GM12891 (cell line): ENCODE measurements at places on chromosomes 3 and 15.

DNA sequence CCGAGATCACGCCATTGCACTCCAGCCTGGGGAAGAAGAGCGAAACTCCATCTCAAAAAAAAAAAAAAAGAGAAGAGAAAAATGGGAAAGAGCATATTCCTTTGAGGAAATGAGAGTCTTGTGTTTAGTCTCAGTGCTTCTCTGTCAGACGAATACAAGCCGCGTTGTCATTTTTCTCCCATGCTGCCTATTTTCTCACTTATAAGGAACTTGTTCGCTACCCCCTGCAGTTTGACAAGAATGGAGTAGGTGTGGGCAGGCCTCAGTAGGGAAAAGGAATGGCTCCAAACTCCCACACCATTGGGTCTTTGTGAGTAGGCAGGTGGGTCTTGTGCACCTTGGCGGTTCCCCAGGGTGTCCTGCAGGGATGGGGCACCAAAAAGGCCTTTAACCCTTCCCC, 6.5 kb downstream of the GPR160 start:
- no peak for DNase-seq

DNA sequence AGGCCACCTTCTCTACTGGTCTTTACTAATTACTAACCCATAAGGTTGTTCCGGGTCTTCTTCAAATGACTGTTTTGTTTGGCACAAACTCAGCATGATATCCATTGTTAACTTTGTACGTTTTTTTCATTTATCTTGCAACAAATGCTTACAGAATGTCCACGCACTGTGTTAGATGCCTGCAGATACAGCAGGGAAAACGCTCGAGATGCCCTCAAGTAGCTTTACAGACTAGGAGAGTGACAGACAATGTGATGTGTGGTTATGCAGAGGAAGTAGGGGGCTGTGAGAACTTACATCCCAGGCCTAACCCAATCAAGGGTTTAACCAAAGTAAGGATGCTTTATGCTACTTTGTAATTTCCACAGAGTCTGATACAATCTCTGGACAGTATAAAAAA, 949 bp upstream of the RFC4 start:
- no peak for DNase-seq

DNA sequence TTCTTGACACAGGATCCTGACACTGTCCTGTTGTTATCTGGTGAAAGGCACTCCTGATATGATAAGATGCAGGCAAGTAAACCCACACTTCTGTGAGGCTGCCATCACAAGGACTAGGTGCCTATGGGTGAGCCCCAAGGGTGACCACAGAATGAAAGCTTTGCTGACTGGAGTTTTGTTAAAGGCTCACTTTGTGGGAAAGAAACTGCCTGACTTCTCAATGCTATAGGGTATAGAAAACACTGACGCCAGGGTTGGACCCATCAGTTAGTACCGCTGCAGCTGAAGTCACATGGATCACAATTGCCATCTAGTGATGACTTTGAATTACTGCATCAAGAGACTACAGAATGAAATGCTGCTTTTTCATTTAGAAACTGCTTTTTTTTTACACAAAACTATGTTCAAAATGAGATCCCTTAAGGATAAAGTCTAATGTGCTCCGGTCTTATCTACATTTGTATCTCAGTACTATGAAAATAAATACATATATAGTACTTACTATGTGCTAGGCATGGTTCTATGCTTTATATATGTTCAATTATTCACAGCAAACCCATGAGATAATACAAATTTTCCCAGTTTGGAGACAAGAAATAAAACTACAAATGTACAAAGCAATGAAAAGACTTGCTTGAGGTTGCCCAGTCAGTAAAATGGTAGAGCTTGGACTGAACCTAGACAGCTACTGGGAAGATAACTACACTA, 64.2 kb upstream of the CMSS1 start:
- no peak for DNase-seq

DNA sequence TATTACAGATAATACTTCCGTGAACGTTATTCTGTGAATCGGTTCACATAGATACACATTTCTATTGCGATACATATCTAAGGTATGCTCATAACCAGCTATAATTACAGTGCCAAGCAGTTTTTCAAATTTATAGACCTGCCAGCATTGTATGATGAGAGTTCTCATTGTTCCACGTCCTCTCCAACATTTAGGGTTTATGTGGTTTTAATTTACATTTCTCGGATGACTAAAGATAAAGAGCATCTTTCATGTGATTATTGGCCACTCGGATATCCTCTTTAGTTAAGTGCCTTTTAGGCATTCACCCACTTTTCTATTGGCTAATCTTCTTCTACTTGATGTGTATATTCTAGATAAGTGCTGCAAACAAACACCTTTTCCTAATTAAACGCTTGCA, 134.7 kb upstream of the CCDC54 start:
- no peak for DNase-seq

DNA sequence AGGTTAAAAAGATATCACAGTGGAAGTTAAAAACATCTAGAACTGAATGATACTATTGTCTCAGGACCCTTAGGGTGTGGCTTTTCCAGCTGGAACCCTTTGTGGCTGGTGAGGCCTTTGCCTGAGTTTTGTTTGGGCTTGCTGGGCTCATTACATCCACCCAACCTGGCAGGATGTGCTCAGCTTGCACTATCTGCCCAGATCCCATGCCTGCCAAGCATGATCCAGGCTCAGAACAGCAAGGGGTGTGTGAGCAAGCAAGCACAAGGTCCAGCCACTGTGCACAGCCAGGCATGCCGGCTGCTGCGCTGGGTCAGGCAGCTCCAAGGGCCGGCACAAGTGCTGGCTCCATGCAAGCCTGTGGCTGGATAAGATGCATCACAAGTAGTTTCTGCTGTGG, 512.7 kb upstream of the CDIN1 start:
- DNase-seq = no peak

- DNase-seq = no peak
Measured at GRCh38 chr3:46464326-46465195, at the start of gene LTF. Gene LTF, minus strand, starts transcription at chr3:46464905. Its CDS starts 38 bp downstream, at chr3:46464867.

DNA sequence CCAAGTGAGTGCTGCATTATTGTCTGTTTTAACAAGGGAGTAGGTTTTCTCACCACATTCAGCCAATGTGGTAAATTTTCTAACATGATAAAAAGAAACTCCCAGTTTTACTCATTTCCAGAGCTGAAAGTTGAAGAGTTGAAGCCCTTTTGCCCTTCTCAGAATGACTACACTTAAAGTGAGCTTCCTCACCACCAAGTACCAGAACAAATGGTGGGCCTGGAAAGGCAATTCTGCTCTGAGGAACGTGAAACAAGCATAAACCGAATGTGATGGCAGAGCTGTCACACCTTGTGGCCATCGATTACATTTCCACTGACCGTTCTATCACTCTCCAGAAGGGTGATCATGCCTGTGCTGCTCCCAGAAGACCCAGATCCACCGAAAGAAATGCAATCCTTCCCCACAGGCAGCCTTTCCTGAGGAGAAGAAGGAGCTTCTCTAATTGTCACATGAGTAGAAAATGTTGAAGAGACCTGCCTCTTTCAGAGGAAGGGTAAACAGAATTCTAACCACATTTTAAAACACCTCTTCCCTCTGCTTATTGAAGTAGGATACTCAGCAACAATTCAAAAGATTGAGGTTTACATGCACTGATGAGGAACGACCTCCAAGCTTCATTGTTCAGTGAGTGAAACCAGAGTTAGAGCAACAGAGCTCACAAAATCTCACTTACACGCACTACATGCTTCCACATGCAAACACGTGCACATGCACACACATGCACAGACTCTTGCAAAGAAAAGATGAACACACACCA, 21.4 kb upstream of the CCR9 start:
- no peak for DNase-seq

DNA sequence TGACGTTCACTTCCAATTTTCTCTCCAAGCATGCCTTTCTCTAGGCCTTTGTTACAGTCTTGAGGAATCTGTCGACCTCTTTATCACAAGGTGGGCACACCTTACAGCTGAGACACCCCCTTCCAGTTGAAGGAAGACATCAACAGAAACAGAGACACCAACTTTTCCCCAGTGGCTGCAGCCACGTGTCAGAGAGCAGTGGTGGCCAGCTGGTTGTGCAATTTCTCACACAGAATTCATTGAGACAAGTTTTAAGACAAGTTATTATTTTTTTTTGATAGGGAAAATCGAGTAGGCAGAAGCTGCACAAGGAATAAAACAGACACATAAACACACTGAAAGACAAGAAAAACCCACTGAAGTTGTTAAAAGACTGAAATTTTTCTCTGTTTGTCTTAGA, 436.7 kb upstream of the MDFIC2 start:
- DNase-seq = no peak

GRCh38 chr3:13121553-13122001, 48.3 kb upstream of the IQSEC1 start:
- DNase-seq = no peak

GRCh38 chr3:141388395-141388794, 20.1 kb downstream of the ZBTB38 start:
- DNase-seq = no peak

DNA sequence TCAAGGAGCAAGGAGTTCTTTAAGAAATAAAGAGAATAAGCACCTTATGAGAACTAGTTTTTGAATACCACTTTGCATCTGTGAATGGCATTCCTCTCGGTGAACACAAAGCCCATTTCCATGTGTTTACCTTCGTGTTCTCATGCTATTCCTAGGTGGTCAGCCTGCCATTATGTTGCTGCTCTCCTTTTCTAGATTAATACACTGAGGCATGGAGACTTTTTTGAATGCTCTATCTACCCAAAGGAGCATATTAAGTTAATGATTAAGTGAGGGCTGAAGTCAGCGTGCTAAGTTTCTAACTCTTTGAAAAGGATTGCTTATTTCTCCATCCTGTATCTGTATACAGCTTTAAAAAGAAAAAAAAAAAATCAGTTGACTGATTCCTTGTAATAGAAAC, 394.5 kb downstream of the MECOM start:
- DNase-seq = no peak

GRCh38 chr15:87711026-87711425, 545.5 kb downstream of the NTRK3 start:
- DNase-seq = no peak

DNA sequence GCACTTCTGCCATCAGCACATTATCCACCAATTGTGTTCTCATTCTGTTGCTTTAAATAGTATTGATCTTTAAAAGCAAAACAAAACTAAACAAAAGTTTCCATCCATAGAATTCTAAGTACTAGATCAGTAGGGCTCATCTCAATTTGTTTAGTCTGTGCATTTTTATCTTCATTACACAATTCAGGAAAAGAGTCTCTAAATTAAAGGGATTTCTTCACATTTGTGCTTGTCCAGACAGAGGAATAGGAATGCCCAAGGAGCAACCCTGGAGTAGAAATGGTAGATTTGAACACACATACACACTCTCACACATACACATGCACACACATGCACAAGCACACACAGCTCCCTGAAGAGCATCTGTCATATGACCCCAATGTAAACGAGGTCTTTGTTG, 21.4 kb downstream of the LMCD1 start:
- no peak for DNase-seq

- DNase-seq = no peak
Measured at GRCh38 chr3:55897573-55898224, 410.6 kb upstream of the WNT5A start.

DNA sequence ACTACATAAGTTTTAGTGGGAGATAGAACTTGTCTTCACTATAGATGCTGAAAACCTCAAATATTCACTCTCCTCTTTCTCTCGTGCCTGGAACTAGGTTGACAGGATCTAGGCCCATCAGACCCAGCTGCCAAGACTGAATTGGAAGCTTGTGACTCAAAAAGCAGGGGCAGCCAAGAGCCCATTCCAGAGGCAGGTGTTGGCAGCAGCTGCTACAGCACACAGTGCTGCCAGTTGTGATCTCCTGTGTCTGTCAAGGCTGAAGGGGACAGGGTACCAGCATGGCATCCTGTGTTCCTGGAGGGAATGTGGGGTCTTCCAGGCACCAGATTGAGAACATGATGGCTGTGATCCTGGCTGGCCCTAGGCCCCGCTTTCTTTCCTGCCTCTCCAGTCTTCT, 92.5 kb upstream of the MB21D2 start:
- no peak for DNase-seq

- no peak for DNase-seq
Measured at GRCh38 chr3:115550285-115550761, 73.0 kb upstream of the GAP43 start.

DNA sequence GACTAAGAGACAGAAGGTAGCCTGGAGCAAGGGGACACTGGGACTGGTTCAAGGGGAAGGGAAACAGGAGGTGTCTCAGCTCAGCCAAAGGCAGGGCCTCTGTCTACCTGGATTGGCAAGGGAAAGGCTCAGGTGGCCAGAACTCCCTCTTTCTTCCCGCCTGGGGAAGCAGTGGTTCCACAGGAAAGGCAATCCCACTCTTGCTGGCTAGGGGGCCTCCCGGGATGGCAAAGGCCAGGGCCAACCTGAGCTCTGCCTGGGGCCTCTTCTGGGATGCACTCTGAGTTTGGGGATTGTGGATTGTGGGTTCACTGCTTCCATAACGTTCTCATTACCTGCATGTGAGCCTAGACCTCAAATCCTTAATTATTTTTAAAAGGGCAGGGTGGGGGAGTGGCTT, 13.0 kb upstream of the PARP6 start:
- DNase-seq = no peak

DNA sequence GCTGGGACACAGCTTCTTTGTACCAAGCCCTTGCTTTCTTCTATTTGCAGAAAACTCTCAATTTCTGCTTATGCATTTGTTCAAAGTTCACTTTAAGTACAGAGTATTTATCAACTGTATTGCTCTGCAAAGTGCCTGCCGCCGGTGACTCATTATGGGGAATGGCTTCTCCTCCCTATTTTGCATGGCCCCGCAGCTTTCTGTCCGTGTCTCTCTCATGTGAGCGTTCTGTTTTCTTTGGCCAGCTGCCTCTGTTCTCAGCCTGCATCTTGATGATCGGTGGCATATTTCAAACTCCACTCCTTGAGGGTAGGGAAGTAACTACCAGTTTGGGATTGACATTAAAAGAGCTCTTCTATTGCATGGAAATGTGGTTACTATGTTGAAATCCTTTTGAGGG, 28.6 kb upstream of the ST8SIA2 start:
- DNase-seq = no peak

GRCh38 chr3:29137601-29138000, 143.3 kb upstream of the RBMS3 start:
- DNase-seq = no peak

DNA sequence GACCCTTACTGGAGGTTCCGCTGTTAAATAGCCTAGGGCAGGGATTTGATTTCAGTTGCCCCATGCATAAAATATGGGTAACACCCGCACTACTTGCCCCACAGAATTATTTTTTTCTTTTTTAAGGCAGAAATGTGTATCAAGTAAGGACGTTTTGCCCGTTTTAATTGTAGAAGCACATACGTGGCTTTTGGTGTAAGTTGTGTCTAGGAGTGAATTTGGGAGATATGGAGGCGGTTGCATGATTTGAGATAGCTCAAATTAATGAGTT, 636 bp upstream of the LRRC58 start:
- DNase-seq = no peak

DNA sequence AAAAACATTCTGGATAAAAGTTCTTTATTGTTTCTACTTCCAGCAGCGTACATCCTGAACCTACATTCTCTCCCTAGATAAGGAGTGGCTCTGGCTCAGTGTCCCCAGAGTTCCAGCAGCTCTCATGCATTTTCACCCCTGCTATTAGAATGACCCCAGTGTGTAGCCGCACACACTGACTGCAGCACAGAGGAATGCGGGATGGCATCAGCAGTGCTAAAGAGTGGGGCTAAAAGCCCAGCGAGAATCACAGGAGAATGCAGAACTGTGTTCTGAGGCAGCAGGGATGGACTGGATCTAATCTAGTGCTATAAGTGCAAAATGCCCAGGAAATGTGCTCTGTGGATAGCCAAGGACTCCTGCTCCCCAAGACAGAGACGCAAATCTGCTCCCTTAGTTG, 66.4 kb upstream of the TJP1 start:
- no peak for DNase-seq
